Spleen (tissue), 13 donors: ENCODE measurements at places on chromosomes 4 and X. TPM values are rescaled to one million over a fixed set of nuclear protein-coding genes. Genes with fewer than 3 reads are reported as not detected.

DNA sequence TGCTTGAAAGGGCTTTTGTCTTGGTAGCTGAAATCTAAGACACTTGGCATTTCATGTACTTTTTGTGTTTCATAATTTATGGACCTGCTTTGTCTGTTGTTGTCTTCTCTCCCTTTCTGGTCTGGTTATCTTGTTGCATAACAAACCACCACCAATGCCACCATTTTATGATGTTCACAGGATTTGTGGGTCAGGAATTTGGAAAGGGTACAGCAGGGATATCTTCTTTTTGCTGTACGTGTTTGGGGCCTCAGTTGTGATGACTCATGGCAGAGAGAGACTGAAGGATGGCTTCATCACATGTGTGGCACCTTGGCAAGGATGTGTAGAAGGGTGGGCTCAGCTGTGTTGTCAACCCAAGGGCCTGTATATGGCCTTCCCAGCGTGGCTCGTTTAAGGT lies 35.2 kb downstream of the KDM6A start:
- H3K27me3 ChIP-seq = no peaks in the 10 kb centered on the region
- no peaks in the 10 kb centered on the region for H3K36me3 ChIP-seq
- H3K4me1 ChIP-seq = peaks cover 33% of the 10 kb centered on the region
- H3K27ac ChIP-seq = peak overlapping the region; percentile 45
- no peak overlapping the region for H3K4me3 ChIP-seq

DNA sequence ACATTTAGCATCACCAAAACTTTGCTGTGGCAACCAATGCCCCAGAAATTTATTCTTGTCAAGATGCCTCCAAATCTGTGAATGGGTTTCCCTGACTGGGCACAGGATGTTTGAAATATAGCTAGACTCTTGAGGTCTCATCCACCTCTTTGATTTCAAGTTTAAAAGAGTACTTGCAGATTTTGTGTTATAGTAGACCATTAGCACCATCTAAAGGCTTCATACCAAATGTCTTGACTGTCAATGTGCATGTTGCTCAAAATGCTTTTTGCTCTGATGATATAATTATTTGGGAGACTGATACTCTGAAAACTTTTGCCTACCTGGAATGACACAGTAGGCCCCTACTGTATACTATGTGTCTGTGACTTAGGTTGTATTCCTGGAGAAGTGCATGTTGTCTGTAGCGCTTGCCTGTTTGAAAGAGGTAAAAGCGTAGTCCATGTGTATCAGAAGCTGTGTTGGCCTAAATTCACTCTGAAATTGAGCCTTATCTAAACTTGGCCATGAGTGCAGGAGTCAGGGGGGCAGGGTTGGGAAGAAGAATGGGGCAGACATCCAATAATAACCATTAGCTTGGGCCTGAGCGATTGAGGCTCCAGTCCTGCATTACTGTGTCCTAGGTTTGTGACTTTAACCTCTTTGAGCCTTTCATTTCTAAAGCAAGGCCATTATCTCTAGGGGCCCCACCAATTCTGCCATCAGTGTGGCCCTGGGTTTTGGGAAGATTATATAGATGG lies 33.8 kb downstream of the NDP start:
- no peak overlapping the region for H3K27ac ChIP-seq
- no peaks in the 10 kb centered on the region for H3K36me3 ChIP-seq
- no peaks in the 10 kb centered on the region for H3K27me3 ChIP-seq
- H3K4me1 ChIP-seq = no peaks in the 10 kb centered on the region
- no peak for DNase-seq

GRCh38 chr4:75714011-75714410 lies 10.4 kb upstream of the USO1 start:
- no peak for DNase-seq
- H3K36me3 ChIP-seq = no peaks in the 10 kb centered on the region
- H3K4me1 ChIP-seq = no peaks in the 10 kb centered on the region

DNA sequence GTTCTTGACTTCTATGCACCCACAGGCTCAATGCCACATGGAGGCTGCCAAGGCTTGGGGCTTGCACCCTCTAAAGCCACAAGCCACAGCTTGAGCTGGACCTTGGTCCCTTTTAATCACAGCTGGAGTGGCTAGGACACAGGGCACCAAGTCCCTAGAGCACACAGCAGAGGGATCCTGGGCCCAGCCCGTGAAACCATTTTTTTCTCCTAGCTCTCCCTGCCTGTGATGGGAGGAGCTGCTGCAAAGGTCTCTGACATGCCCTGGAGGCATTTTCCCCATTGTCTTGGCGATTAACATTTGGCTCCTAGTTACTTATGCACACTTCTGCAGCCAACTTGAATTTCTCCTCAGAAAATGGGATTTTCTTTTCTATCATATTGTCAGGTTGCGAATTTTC lies 410.9 kb downstream of the GRID2 start:
- no peaks in the 10 kb centered on the region for H3K27me3 ChIP-seq
- no peaks in the 10 kb centered on the region for H3K36me3 ChIP-seq
- no peak overlapping the region for H3K4me3 ChIP-seq
- no peak overlapping the region for H3K27ac ChIP-seq
- no peaks in the 10 kb centered on the region for H3K4me1 ChIP-seq

GRCh38 chr4:164508097-164508496 lies 245.8 kb upstream of the SMIM31 start:
- no peaks in the 10 kb centered on the region for H3K4me1 ChIP-seq
- H3K4me3 ChIP-seq = no peak overlapping the region
- H3K36me3 ChIP-seq = no peaks in the 10 kb centered on the region
- H3K27ac ChIP-seq = no peak overlapping the region
- no peaks in the 10 kb centered on the region for H3K27me3 ChIP-seq
- no peak for DNase-seq

DNA sequence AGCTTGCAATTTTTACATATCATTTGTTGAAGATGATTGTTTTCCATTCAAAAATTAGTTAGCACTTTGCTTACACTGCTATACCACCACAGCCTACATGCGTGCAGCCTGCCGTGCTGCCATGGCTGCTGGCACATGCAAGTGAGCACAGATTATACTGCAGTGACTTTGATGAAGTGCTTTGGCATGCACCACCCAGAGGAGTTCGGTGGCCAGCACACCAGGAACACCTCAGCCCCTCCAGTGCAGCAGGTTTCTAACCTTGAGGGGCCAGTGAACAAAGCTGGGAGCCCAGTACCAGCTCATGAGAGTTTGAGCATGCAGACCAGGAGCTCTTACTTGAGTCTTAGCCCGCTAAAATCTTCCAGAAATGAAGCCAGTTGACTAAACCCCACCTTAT lies 431.5 kb downstream of the DACH2 start:
- DNase-seq = no peak
- no peaks in the 10 kb centered on the region for H3K36me3 ChIP-seq
- no peak overlapping the region for H3K4me3 ChIP-seq
- H3K27me3 ChIP-seq = no peaks in the 10 kb centered on the region
- no peak overlapping the region for H3K27ac ChIP-seq
- H3K4me1 ChIP-seq = no peaks in the 10 kb centered on the region

- H3K4me3 ChIP-seq = no peak overlapping the region
- no peaks in the 10 kb centered on the region for H3K36me3 ChIP-seq
- no peaks in the 10 kb centered on the region for H3K4me1 ChIP-seq
- DNase-seq = no peak
- peaks cover 5% of the 10 kb centered on the region for H3K27me3 ChIP-seq
- no peak overlapping the region for H3K27ac ChIP-seq
Measured at GRCh38 chrX:108442901-108443464, 3.3 kb downstream of the COL4A5 start.

DNA sequence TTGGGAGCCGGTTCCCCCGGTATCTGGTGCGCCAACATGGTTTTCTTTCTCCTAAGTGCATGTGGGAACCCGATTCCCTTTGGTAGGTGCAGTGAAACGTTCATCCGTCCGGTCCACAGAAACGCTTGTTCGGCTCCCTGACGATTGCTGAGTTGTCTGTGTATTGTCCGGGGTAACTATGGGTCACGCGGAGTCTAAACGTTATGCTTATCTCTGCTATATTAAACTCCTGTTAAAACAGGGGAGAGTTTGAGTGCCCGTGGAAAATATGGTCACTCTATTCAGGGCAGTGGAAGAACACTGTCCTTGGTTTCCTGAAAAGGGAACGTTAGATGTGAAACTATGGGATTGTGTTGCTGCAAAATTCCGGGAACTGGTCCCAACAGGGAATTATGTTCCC lies 32.4 kb upstream of the MGST2 start:
- H3K27me3 ChIP-seq = no peaks in the 10 kb centered on the region
- DNase-seq = no peak
- no peak overlapping the region for H3K27ac ChIP-seq

DNA sequence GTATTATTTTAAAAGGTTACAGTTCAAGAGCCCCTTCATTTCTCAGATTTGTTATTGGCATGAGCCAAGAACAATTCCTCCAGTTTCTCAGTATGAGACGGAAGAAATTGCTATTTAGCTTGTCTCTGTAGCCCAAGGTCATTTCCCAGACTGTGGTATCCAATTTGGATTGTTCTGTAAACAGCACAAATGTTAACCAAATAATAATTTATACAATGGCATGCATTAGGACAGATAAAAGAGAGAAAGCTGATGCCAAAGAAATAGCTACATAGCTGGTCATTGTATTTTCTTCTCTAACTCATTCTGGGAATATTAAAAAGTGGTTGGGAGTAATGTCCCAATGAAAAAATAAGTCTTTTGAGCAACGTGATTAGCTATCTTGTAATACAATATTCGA lies 134.6 kb upstream of the NPY2R start:
- no peak overlapping the region for H3K27ac ChIP-seq
- no peaks in the 10 kb centered on the region for H3K27me3 ChIP-seq
- DNase-seq = no peak

OTUD6A gene
- not detected for total RNA-seq
